ENCODE measurements at places on chromosomes 1 and 21. TPM values are rescaled to one million over a fixed set of nuclear protein-coding genes. Genes with fewer than 3 reads are reported as not detected.

CLDN14 gene
- 0.63 TPM for total RNA-seq

GRCh38 chr1:212607206-212607912 is 1.2 kb upstream of the ATF3 start:
- DNase-seq = peak; percentile 50

- DNase-seq = peak; percentile 77
Measured at GRCh38 chr1:205284420-205285144, 37.0 kb downstream of the NUAK2 start.

- no peak for DNase-seq
Measured at GRCh38 chr1:156128308-156128653, 13.8 kb downstream of the LMNA start.

DNA sequence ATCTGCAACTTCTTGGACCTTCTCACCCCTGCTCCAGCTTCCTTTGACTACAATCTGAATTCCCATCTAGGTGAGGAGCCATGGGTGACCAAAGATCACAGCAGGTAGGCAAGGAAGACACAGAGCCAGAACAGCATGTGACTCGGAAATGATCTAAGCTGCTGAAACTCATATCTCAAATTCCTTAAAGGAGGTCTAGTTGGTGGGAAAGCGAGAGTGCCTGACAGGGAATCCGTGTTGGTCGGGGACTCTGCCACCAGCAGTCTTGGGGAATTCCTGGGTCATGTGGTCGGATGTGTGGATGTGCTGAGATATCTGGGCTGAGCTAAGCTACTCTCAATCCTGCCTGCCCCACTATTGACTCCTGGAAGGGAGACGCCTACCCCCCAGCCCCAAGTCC is 3.2 kb upstream of the NUAK2 start:
- no peak for DNase-seq

GRCh38 chr21:17784604-17785402 is 34.4 kb downstream of the C21orf91 start:
- DNase-seq = no peak

All from mucosa of descending colon (tissue), 3 donors.